ENCODE measurements at places on chromosomes 3 and 15.

DNA sequence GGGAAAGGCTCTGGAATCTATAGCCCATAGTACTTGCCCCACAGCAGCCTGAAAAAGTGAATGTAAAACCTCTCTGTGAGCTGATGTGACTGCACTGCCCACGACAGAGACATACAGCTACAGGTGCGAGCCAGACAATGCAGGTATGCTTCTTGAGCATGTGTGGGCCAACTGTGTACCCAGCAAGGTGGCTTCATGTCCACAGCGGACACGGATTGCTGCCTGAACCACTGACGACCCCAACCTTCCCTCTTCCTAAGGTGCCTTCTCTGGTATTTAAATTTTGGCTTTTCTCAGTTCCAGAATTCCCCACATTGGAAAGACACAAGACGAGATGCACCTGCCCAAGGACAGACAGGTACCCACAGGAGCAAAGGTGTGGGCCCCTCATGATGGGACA is 65.8 kb downstream of the SCN5A start:
- no peak for DNase-seq

DNA sequence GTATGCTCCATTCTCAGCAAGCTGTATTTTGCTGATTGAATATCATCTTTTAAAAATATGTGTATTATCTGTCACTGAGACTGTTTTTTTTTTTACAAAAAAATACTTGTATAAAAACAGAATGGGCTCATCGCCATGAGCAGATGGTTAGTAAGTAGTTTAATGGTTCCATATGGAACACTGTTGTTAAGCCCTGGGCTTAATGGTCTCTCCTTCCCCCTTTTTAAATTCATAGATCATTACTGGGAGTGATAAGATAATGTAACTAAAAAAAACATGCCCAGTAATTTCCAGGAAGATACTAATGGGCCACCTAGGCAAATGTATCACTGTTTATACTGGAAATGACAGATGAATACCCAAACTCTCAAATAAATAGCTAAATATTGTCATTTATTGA is 95.3 kb upstream of the TPRG1 start:
- no peak for DNase-seq

DNA sequence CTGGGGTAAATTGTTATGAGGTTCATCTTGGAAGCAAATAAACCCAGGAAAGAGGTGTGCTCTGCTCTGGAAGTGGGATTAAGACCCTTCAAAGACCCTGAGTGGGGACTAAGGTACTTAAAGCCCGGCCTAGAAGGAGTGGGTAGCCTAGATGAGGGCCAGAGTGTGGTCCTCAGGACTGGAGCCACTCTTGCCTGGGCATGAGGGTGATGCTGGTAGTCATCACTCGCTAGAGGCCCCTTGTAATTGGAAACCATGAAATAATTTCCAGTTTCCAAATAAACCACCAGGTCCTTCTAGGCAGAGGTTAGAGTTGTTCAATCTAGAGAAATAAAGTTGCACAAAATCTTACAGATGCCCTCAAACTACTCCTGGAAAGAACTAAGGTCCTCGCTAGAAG is 15.2 kb upstream of the LMCD1 start:
- no peak for DNase-seq

DNA sequence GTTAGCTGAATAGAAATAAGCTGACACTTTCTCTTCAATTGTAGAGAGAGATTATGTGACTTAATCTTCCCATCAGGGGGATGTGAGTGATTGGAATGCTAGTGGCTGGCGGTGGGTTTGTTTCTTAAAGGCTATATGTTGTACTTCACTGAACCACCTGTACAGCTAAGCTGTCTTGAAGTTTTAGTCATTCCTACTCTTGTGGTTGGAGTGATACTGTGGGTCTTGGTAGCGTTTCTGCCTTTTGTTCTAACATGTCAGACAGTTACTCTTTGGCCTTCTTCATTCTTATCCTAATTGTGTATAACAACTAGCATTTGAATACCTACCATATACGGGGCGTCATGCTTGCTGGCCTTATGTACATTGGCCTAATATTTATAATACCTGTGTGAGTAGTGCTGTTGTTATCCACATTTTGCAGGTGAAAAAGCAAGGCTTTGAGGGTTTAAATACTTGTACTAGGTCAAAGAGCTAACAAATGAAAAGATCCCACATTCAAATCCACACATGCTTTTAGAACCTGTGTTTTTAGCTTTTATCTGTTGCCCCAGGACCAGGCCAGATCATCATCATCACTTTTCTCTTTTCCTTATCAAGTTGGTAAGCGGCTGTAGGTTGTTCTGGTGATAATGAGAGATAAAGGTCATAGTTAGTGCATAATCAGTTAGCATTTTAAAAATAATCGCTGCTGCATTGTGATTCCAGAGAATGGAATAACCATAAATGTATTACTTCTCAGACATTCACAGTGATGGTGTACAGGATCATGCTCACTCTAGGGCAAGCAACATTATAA is 50.2 kb downstream of the AKAP13 start:
- no peak for DNase-seq

- DNase-seq = peak; percentile 27
These were observed 188.7 kb upstream of the LINGO1 start for GRCh38 chr15:77821188-77821958.
